CD14-positive monocyte (primary cell): ENCODE measurements at places on chromosomes 16 and 17. TPM values are rescaled to one million over a fixed set of nuclear protein-coding genes. Genes with fewer than 3 reads are reported as not detected.

- no peak for DNase-seq
These were observed 392 bp upstream of the HID1 start for GRCh38 chr17:74972973-74973328.

The SLC5A10 gene
- 0.12 TPM for polyA plus RNA-seq

- no peak for DNase-seq
These were observed 8.0 kb upstream of the SLC35B1 start for GRCh38 chr17:49715717-49716279.

The PRAC2 gene
- not detected for polyA plus RNA-seq

The KCNJ2 gene
- 0.92 and 1.7 TPM in 2 replicates for polyA plus RNA-seq

The ITGA2B gene
- 0.21 and 0.22 TPM in 2 replicates for polyA plus RNA-seq

GRCh38 chr16:2486645-2487516 lies 12.0 kb downstream of the TBC1D24 start:
- peak; percentile 88 for DNase-seq

DNA sequence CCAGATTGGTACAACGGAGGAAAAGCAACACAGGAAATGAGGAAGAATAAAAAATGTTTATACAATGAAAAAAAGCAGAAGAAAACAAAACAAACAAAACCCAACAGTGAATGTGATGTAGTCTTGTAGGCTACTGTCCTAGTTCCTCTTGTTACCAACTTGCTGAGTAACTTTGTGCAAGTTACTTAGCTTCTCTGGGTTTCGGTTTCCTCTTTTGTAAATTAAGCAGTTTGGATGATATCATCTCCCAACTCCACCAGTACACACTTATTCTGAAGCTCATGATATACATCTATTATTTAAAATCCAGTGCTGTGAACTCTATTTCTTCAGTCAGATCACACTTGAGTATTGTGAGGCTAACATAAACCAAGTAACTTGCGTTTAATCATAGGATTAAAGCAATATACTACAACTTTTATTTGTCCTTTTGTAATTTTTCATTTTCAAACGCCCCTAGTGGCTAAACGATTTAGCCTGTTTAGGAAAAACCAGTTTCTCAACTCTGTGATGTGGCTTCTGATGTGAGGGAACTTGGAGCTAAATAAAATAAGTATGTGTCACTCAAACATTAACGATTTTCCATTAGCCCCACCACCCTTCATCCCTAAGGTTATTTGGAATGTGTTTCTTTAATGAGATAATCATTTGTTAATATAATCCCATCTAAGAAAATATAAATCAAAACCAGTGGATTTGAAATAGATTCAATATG lies 1.4 kb upstream of the UNK start:
- peak; percentile 95 for DNase-seq

DNA sequence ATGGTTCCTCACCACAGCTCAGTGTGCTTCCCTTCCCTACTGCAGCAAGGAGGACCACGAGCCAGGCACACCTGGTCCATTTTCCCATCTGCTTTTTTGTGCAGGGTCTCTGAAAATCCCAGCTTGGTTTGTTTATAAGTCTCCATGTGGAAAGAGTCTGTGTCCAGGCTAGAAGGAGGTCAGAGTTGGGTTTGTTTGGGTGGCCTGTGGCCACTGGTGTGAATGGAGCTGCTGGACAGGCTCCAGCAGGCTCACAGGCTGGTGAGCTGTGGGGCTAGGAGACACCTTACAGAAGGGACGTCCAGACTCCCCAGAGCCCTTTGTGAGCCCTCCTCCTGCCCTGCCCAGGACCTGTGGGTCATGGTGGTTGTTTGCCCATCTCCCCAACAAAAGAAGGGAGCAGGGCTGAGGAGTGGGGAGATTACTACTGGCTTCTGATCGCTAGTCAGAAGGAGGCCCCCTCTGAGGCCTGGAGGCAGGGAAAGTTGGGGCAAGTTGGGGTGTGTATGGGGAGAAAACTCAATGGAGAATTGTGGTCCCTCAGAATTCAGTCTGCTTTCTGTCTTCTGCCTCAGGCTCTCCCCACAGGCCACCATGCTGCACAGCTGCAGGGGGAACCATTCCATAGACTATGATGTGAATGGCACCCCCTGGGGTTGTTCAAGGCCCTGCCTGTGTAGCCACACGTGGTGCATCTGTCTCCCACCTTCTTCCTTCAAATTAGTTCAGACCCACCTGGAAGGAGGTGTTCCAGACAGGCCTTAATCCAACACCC lies 4.1 kb downstream of the RARA start:
- no peak for DNase-seq

DNA sequence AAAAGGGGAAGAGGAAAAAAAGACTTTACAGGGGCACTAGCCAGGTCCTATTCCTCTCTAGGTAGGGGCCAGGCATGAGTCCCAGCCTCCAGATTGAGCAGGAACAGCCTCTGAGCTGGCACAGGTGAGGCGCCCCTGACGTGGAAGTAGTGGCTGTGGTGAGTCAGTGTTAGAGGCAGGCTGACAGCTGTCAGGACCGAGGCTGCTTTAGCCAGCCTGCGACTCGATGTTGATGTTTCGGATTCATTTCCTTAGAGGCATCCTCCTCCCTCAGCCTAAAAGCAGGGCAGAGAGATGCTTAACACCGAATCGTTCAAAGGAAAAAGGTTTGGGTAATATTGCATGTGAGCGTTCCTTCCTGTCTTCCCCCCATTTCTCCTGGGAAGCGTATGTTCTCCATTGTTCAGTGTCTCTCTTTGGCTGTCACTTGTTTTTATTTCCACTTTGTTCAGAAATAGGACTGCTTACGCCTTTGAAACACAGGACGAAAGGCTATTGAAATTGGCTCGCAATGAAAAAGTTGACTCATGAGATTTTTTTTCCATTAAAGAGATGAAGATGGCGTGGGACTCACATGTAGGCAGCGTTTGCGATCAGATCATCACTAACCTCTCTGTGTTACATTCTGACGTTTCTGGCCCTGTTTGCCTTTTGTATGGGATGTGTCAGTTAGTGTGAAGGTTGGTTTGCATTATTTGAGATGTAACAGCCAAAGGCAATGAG lies 1.3 kb downstream of the KIAA0513 start:
- no peak for DNase-seq

The CUEDC1 gene
- polyA plus RNA-seq = 4.3 TPM

- no peak for DNase-seq
These were observed 18.2 kb upstream of the CMTM4 start for GRCh38 chr16:66714654-66715307.

DNA sequence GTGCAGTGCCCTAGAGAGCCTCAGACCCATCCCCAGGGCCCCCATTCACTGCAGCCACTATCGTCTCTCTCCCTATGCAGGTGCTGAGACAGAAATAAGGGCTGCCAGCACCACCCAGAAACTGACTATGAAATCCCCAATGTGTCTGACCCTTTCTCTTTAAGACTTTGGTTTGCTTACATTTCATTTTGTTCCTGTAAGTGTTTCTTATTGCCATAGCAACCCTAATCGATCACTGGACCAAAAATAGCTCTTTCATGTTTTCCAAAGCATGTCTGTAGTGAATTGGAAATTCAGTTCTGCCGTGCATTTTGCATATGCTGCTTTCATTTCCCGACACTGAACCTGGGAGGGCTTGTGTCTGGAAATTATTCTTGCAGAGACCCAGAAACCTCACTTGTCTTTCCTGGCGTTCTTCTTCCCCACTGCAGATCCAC lies 148.7 kb upstream of the NOL11 start:
- DNase-seq = no peak

DNA sequence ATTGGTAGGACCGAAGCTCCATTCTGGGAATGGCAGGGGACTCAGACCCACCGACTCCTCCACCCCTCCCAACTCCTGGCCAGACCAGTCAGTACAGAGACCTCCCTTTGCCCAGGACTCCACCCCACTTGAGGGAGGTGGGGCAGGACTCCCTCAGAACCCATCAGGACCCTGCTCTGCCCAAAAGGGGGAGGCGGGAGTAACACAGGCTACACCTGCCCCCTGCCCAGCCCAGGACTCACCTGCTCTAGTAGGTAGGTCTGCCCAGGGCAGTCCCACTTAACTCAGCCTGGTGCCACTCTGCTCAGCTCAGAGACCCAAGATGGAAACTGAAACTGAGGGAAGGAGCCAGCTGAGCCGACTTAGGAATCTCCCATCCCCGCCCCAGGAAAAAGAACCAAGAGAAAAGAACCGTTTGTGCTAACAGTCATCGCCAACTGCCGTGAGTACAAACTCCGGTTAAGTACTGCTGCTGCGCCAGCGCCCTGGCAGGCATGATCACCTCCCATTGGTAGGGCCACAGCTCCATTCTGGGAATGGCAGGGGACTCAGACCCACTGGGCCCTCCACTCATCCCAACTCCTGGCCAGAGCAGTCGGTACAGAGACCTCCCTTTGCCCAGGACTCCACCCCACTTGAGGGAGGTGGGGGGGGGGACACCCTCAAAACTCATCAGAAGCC lies 503 bp downstream of the DHX58 start:
- peak; percentile 18 for DNase-seq

The HSD3B7 gene
- polyA plus RNA-seq = 0.89 TPM

- peak; percentile 87 for DNase-seq
These were observed 26.7 kb upstream of the PLCG2 start for GRCh38 chr16:81752225-81752875.

GRCh38 chr17:41340494-41340893 lies 10.1 kb downstream of the KRT33A start:
- DNase-seq = no peak

GRCh38 chr16:11177578-11178160 lies 78.3 kb downstream of the SOCS1 start:
- DNase-seq = no peak

- DNase-seq = no peak
These were observed 100.3 kb downstream of the MAF start for GRCh38 chr16:79500286-79500685.
